Choroid plexus epithelial cell (primary cell): ENCODE measurements at places on chromosomes 2 and 18.

- peak; percentile 28 for DNase-seq
Observed at GRCh38 chr2:38248255-38248654, 128.8 kb downstream of the ATL2 start.

- DNase-seq: no peak
Observed at GRCh38 chr2:88165332-88166003, 4.7 kb upstream of the THNSL2 start.

GRCh38 chr2:122210898-122211856 is 455.7 kb downstream of the TSN start:
- no peak for DNase-seq

DNA sequence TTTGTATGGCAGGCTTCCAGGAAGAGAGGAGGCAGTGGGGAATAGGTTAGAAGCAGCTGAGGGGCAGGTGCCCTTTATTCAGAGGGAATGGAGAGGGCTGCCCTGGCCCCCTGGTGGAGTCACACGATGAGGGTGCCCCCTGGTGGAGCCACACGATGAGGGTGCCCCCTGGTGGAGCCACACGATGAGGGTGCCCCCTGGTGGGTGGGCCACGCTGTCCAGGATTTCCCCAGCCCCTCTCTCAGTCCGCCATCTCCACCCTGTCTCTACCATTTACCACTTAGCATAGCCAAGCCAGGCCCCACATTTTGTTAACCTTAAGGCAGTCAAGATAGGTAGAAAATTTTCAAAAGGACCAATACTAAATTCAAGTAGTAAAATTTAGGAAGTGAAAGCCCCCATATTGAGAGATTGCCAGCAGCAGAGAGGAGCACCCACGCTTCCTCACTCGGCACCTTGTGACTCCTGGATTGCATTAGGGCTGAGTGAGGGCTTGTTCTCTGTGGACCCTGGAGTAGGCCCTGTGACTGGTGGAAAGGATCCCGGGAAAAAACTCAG is 10.4 kb upstream of the FAM228A start:
- peak; percentile 11 for DNase-seq
